NCI-H1105 treated with DMSO at 0.1 percent for 48 hours (cell line): ENCODE measurements at places on chromosomes 6 and 20.
A peak's percentile ranks its signal among the peaks of the same experiment; 100 is the strongest.

GRCh38 chr6:151284012-151284411 lies 44.2 kb downstream of the AKAP12 start:
- DNase-seq, result no peak

GRCh38 chr20:33273117-33273851 lies 9.7 kb upstream of the BPIFB1 start:
- DNase-seq, result no peak

GRCh38 chr6:43608807-43609206 lies 20.3 kb downstream of the GTPBP2 start:
- DNase-seq, result no peak

GRCh38 chr6:146304181-146304580 lies 239.5 kb upstream of the RAB32 start:
- DNase-seq, result no peak

DNA sequence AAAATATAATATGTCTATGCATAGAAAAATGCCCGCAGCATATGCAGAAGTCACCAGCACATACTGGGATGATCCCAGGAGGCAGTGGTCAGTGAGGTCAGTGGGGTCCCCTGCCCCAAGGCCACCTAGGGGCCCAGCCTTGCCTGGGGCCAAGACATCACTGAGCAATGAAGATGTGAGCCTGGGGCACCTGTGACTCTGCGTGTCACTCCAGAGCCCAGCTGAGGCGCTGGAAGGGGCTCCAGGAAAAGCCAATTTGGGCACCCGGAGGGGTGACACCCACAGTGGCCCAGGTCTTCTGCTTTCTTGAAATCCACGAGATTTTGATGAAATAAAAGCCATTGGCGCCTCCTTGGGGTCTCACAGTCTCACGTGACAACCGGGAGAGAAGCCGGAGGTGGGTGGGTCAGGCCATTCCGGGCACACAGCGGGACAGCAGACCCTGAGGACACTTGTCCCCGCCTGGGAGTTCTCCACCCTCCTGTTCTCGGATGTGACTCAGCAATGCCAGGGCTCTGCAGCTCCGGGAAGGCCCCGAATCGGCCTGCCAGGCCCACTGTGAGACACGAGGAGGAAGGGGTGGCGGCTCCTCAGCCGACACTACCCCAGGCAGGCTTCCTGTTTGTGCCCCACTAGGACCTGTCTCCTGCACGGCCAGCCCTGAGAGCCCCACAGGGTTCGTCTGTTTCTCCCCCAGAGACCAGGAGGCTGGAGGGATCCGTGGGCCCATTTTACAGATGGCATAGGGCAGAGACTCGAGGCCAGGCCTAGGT lies 24.4 kb upstream of the SLCO4A1 start:
- DNase-seq, result no peak

DNA sequence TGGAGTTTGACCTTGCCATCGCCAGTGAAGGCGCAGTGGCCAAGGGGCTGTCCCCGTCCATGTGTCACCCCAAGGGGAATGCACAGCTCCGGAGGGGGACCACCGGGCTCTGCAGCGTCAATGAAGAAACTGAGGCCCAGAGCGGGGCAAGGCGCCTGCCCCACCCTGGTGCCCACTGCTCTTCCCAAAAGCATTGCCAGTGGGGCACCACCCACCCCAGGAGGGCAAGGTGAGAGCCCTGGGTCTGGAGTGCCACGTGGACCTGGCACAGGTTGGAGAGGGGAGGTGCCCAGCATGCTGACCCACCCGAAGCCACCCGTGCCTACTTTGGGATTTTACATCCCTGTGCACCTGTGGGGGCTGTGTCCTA lies 8.3 kb downstream of the NTSR1 start:
- DNase-seq, result no peak

DNA sequence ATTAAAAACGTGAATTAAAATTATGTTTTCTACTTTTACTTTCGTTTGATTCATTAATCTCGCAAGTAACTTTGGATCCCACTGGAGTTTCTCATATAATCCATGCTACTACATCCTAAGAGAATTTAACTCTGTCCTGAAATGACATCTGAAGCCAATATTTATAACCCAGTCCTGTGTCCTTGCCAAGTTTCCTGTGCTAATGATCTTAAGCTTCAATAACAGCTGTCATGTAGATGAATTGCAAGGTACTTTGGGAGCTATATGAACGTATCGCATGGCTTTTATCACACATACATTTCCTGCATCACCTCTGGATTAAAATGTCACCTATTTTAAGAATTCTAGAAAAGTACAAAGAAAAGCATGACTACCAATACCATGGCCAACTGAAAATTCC lies 833.8 kb upstream of the CITED2 start:
- peak; percentile 89 for DNase-seq
